ENCODE measurements at places on chromosomes 3 and 15. TPM values are rescaled to one million over a fixed set of nuclear protein-coding genes. Genes with fewer than 3 reads are reported as not detected.
A peak's percentile ranks its signal among the peaks of the same experiment; 100 is the strongest.

The THAP10 gene
- total RNA-seq: 6.1 TPM

The TGM4 gene
- not detected for total RNA-seq

The BCL2A1 gene
- not detected for total RNA-seq

The CYP1A2 gene
- not detected for total RNA-seq

- no peak overlapping the region for H3K4me3 ChIP-seq
- H3K27ac ChIP-seq: peak overlapping the region; percentile 79
- no peaks in the 10 kb centered on the region for H3K36me3 ChIP-seq
Measured at GRCh38 chr3:195093731-195094130, 177.2 kb downstream of the XXYLT1 start.

GRCh38 chr3:185629554-185630181, 43.6 kb downstream of the SENP2 start:
- no peaks in the 10 kb centered on the region for H3K27me3 ChIP-seq
- peaks cover 56% of the 10 kb centered on the region for H3K36me3 ChIP-seq
- no peak for DNase-seq
- H3K4me1 ChIP-seq: peaks cover 5% of the 10 kb centered on the region
- no peak overlapping the region for H3K4me3 ChIP-seq

GRCh38 chr3:59436164-59436958, 386.5 kb upstream of the CFAP20DC start:
- no peaks in the 10 kb centered on the region for H3K36me3 ChIP-seq
- peaks cover 2% of the 10 kb centered on the region for H3K4me1 ChIP-seq
- no peak overlapping the region for H3K4me3 ChIP-seq
- DNase-seq: no peak
- H3K27me3 ChIP-seq: no peaks in the 10 kb centered on the region
- no peak overlapping the region for H3K27ac ChIP-seq

- no peak for DNase-seq
- H3K4me1 ChIP-seq: no peaks in the 10 kb centered on the region
- no peak overlapping the region for H3K27ac ChIP-seq
- H3K36me3 ChIP-seq: no peaks in the 10 kb centered on the region
- H3K27me3 ChIP-seq: no peaks in the 10 kb centered on the region
- no peak overlapping the region for H3K4me3 ChIP-seq
Measured at GRCh38 chr3:37897763-37898162, 36.1 kb downstream of the CTDSPL start.

GRCh38 chr15:101242160-101242998, 9.5 kb downstream of the CHSY1 start:
- no peaks in the 10 kb centered on the region for H3K27me3 ChIP-seq
- H3K27ac ChIP-seq: no peak overlapping the region
- peaks cover 18% of the 10 kb centered on the region for H3K4me1 ChIP-seq
- peaks cover 9% of the 10 kb centered on the region for H3K36me3 ChIP-seq
- no peak overlapping the region for H3K4me3 ChIP-seq

DNA sequence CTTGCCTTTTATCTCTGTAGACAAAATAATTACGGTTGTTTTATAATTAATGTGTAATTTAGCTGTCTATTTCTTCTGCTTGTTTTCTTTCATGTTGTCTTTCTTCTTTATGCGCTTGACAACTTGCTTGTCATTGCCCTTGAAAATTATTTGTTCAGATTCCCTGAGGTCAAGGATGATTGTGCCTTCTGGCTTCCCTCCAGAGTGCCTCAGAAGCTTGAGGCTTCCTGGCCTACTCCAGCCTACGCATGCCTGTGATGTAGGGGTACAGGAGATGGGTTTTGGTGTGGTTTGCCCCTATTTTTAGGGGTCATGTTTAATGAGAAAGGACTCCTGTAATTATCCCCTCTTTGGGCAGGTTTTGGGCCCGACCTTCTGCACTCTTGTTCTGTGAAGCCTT, 231.5 kb downstream of the SV2B start:
- DNase-seq: no peak
- H3K27me3 ChIP-seq: no peaks in the 10 kb centered on the region
- no peaks in the 10 kb centered on the region for H3K36me3 ChIP-seq

DNA sequence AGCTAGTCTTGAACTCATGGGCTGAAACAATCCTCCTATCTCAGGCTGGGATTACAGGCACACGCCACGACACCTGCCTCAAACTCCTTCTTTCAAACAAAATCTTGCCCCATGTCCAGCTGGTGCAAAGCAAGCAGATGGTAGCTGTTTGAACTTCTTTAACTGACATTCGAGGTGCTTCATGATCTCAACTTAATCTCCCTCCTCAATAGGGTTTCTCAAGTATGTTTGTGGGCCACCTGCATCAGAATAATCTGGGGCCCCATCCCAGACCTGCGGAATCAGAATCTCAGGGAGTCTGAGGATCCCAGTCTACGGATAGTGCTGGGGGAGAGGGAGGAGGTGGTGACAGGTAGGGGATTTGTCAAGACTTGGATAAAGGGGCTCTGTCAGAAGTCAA, 20.9 kb upstream of the TRH start:
- no peak for DNase-seq
- H3K36me3 ChIP-seq: no peaks in the 10 kb centered on the region
- no peaks in the 10 kb centered on the region for H3K4me1 ChIP-seq
- no peak overlapping the region for H3K4me3 ChIP-seq

- DNase-seq: no peak
- H3K4me1 ChIP-seq: no peaks in the 10 kb centered on the region
- H3K4me3 ChIP-seq: no peak overlapping the region
- no peaks in the 10 kb centered on the region for H3K36me3 ChIP-seq
- no peaks in the 10 kb centered on the region for H3K27me3 ChIP-seq
- H3K27ac ChIP-seq: no peak overlapping the region
Measured at GRCh38 chr15:38743147-38743546, 178.5 kb upstream of the RASGRP1 start.

DNA sequence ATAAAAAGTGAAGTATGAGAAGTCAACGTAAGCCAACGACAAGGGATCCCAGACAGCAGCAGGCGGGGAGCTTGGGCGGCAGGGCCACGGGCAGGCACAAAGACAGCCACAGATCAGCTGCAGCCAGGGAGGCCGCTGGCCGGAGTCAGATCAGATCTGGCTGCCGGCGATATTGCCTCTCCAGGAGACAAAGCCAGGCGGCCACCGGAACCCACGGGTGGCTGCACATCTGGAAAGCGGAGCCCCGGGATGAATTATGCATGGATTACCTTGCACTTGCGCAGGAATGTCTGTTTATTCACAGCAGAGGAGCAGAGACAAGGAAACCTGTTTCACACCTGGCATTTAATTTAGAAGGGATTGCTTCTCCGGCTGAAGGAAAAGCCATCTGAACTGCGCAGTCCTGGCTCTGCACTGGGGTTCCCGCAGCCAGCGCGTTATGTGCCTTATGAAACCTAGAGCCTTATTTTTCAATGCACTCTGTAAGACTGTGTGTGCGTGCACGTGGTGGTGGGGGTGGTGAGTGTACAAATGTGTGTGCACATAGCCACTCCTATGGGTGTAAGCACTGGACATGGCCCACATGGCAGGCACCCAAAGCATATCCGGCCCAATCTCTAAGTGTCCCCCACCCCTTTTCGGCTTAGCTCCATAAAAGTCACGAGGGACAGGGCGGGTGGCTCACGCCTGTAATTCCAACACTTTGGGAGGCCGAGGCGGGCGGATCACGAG, 427.8 kb upstream of the MCTP2 start:
- no peaks in the 10 kb centered on the region for H3K36me3 ChIP-seq
- H3K4me3 ChIP-seq: no peak overlapping the region
- no peak overlapping the region for H3K27ac ChIP-seq
- H3K27me3 ChIP-seq: no peaks in the 10 kb centered on the region
- DNase-seq: peak; percentile 49
- H3K4me1 ChIP-seq: no peaks in the 10 kb centered on the region
